Esophagus squamous epithelium (tissue), 5 donors: ENCODE measurements at places on chromosomes 2 and 18.

DNA sequence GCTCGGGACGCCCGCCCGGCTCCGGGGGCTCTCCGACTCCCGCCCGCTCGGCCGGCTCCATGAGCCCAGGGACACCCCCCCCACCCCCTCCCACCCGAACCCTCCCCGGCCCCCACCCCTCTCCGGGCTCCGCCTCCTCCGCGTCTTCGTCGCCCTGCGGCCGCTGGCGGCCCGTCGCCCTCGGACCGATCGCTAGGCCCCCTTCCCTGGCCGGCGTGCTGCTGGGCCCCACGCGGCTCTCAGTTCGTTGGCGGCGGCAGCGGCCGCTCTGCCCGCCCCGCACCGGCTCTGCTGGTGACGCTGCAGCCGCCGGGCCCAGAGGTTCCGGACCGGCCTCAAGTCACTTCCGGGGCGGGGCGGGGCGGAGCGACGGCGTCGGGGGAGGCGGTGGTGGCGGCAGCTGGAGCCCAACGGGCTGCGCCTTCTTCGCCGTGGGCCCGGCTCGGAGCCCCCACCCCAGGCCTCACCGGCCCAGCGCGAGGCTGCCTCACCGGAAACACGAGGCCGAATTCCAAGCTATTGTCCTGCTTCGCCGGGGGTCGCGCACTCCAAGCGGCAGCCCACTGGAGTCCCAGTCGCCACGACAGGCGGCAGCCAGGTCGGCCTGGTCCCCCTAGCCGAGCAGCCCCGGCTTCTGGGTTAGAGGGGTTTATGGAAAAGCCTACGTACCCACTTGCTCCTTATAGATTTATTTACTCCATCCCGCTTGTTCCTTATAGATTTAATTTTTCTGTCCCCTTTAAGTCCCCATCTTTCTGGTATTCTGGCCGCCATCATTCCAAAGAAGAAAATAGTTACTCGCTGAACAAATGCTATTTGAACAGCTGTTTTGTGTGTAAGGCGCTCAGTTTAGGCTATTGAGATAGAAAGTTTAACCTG is at the start of gene PSME4:
PSME4 (minus strand) TSS at position 270 of the 879 bp plus-strand sequence; CDS start at position 61, 209 bp downstream.
- DNase-seq: peak; percentile 73

GRCh38 chr2:128282246-128282975 is 36.3 kb downstream of the HS6ST1 start:
- no peak for DNase-seq

GRCh38 chr18:60596928-60597327 is 224.4 kb upstream of the MC4R start:
- DNase-seq: no peak

DNA sequence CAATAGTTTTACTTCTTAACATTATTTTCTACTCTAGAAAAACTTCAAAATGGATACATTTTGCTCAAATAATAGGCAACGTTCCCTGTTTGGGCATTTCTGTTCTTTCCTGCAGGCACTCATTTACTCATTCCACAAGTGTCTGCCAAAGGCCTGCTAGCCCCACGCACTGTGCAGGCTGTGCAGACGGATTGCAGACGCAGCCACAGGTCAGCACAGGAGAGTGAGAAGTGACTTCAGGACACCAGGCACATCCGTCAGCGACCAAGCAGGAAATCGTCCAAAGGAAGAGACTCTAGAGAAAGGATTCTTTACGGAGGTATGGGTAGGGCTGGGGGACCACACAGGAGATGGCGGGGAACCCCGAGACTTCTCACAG is 103.0 kb upstream of the AGAP1 start:
- DNase-seq: no peak

DNA sequence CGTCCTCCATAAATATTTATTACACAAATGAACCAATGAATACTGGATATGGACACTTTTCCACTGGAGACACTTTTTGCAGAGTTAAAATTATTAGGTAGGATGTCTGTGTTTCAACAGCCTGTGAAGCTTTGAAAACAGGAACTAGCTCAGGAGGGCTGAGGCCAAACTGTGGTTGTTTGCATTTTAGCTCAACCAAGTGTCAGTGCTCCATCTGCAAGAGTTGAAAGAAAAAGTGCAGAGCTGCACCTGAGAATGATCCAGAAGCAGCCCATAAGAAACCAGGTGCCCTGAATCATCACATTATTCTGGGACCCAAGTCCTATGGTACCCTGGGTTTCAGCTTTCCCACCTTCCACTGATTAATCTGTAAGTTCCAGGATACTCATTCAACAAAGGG is 180.4 kb downstream of the TRIB2 start:
- no peak for DNase-seq

- no peak for DNase-seq
Measured at GRCh38 chr2:78068808-78069207, 546.6 kb upstream of the LRRTM4 start.

- DNase-seq: no peak
Measured at GRCh38 chr18:45116116-45116515, 435.4 kb downstream of the SETBP1 start.

GRCh38 chr2:113224647-113225236 is 51.0 kb downstream of the PSD4 start:
- no peak for DNase-seq

DNA sequence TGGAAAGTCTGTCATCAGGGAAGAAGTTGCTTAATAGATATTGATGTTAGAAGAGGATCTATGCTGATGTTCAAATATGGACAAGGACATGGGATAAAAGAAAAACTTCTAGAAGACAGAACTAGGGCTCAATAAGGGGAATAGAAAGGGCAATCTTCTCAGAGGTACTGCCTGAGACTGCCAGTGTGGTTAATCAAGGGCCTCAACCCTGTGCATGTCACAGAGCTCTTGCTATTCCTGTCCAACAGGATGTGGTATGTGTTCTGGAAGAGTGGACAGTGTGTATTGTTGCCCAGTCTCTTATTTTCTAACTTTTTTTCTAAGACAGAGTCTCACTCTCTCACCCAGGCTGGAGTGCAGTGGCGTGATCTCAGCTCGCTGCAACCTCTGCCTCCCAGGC is 27.8 kb upstream of the RNF125 start:
- DNase-seq: no peak

DNA sequence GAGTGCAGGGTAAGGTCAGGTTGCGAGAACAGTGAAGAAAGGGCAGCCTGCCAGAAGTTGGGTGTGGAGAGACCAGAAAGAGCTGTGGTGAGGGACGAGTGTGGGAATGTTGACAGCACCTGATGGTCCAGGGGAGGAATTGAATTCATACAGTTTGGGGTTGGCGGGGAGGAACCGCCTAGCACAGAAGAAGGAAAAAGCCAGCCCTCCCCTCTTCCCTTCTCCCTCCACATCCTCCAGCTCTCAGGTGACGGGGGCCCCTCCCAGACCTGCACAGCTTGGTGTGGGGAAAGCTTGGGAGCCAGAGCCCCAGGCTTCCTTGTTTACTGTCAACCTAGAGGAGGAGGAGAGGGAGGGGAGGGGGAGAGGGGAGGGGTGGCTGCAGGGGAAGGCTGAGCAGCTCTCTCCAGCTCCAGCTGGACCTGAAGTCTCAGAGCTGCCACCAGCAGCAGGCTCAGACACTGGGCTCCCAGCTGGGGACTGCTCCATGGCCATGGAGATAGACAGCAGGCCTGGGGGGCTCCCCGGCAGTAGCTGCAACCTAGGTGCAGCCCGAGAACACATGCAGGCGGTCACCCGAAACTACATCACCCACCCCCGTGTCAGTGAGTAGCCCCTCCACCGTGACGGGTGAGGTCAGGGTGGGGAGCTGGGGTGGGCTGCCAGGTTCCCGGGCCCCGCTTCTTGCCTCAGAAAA is at the start of gene ATP6V1B1:
ATP6V1B1 (plus strand) TSS at position 433 of the 697 bp plus-strand sequence; CDS start at position 488, 55 bp downstream.
- no peak for DNase-seq

- no peak for DNase-seq
Measured at GRCh38 chr2:216796115-216796840, 63.6 kb downstream of the TNP1 start.

GRCh38 chr2:70923378-70924015 is 12.2 kb upstream of the ATP6V1B1 start:
- DNase-seq: no peak

DNA sequence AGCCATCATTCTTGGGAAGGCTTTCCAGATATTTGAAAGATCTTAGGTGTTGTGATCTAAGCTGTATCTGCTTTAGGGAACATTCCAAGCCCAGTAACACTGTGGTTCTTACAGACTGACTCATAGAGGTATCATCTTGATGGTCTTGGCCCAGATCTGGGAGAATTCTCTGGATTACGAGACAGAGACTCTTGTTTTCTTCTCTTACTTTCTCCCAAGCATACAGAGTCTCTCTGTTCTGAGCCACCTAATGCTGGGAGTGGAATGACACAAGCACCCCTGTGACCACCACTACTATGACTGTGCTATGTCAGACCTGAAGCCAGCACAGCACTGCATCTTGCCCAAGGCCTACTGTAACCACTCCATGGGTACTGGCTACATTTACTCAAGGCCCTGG is 81.0 kb upstream of the EPAS1 start:
- no peak for DNase-seq

DNA sequence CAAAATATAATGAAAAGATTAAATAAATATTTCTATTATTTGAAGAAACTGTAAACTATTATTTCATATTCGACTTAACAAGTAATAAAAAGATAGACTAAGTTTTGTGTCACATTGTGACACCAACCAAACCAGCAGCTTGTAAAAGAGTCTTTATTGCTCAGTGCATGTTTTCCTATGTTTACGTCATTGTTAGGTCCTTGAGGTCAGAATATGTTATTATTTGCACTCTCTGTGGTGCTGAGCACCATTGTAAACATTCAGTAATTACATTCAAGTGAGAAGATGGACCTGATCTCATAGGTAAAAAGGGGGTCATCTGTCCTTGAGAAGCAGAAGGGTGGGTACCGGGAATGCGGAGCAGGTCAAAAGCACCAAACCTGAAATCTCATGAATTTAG is 1999.1 kb upstream of the CELF4 start:
- DNase-seq: no peak
